HFFc6 (cell line): ENCODE measurements at places on chromosomes 2 and 18. TPM values are rescaled to one million over a fixed set of nuclear protein-coding genes. Genes with fewer than 3 reads are reported as not detected.
A peak's percentile ranks its signal among the peaks of the same experiment; 100 is the strongest.

DNA sequence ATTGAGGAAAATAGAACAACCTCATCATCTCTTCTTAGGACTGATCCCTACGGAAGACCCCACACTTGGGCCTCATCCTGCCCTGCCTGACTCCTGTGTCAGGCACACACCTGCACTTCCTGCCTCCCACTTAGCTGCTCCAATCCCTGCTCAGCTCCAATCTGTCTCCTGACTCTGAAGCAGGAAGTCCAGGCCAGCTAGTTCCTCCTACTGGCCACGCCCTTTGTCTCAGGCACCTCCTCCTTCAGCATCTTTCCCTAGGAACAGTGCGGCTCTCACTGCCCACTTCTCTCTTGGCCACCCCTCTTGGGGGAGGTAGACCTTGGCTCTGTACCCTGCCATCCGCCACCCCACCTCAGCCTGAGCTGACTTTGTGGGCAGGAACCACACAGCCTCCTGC lies 135.8 kb downstream of the CELF4 start:
- DNase-seq, result no peak

- no peak for DNase-seq
These were observed 37.3 kb downstream of the GREB1 start for GRCh38 chr2:11571170-11571569.

Gene EVX2
- total RNA-seq, result not detected in 3 replicates

DNA sequence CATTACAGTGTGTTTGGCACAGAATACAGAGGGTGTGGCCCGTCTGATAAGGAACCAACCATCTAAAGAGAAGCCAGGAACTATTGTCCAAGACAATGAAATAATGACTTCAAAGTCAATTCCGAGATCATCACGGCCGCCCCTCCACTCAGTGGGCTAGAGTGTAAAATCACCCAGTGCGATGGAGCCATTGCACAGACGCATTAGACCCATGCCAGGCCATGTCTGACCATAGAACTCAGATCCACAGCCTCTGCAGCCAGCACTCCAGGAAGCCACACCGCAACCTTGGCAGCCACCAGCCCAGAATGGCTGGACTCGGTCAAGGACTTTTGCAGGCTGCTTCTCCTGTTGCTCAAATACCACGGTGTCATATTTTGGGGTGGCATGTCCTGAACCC lies 835.7 kb downstream of the DCDC2C start:
- no peak for DNase-seq

DNA sequence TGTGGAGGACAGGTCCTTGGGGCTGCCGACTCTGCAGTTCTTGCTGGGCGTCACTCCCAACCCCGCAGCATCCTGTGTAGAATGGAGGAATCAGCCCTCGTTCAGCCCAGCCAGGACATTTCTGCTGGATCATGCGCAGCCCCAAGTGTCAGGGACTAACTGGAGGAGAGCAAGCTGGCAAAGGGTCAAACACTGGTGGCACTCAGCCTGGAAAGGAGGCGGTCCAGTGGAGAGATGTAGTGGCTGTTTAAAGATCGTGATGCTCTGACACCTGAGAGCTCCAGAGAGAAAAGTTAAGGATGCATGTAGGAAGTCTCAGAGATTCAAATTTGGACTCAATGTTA lies 63.6 kb upstream of the SH3RF3 start:
- no peak for DNase-seq

DNA sequence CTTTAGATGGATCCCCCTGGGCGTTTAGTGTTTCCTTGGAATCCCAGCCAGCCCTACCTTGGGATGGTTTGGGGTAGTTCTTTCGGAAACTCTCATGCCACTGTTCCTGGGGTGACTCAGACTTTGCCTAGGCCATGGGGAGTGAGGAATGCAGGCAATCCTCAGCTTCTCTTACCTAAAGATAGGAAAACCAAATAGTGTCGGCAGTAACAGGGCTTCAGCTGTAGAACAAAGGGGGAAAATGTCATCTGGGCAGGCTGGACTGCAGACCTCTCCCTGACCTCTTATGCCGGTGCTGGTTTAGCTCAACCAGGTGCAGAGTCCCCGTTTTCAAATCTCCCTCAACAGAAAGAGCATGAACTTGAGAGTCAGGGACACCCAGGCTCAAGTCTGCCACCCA lies 252.1 kb downstream of the TSN start:
- no peak for DNase-seq

Gene NYAP2
- total RNA-seq, result not detected in 3 replicates

DNA sequence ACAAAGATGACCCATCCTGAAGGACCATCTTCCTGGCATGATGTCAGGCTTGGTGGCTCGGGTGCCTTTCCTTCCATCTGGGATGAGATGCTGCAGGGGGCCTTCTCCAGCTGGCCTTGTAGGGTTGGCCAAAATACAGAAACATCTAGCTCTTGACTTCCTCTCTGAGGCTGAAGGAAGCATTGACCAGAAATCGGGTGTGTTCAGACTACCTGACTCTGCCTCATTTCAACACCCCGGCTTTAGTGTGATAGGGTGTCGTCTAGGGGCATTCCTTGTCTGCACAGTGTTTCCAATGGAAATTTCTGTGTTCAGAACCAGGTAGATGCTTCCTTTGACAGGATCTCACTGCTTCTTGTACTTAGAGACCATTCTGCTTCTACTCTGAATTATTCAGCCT lies 115.7 kb upstream of the SPRED2 start:
- DNase-seq, result no peak

DNA sequence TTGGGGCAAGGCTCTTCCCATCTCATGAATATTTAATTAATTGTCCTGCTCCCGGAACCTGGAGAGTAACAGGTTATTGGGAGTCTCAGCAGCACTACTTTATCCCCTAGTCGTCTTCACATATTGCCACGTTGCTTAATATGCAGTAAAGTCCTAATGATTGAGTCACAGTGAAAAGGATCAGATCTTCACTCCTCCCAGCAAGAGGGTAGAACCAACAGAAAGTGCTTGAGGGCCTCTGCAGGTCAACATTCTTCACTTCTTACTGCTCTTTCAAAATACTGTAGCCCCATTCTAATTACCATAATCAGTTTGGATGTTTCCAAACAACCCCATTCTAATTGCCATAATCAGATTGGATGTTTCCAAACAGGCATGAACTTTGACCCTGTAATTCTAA lies 801.0 kb downstream of the LRRTM4 start:
- DNase-seq, result no peak

DNA sequence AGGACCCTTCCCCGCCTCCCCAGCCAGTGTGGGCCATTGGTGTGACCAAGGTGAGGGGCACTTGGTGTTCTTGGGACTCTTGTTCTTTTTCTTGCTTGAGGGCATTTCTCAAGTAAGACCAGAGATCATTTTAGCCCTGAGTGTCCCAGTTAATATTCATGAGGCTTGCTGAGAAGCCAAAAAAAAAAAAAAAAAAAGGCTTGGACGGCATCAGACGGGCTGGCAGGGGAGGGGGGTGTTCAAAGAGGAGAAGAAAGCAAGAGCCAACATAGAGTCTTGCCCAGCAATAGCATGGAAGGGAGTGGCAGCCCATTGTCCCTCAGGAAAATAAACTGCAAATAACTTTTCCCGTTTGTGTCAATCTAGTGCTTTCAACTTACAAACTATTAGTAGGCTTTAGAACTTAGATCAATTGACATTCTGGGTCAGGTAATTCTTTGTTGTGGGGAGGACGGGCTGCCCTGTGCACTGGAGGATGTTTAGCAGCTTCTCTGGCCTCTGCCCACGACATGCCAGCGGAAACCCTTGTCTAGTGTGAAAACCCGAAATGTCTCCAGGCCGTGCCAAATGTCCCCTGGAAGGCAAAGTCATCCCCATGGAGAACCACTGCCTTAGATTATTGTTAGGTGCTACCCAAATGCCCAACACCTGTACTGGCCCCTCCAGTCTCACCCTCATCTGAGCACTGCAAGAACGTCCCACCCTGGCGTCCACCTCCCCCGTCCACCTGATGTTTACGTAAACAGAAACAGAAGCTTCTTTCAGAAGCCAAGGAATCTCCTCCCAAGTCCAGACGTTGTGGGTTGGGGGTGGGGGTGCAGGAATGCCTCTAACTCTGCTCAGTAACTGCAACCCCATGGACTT lies 163.4 kb downstream of the BCL2 start:
- DNase-seq, result no peak

- peak; percentile 72 for DNase-seq
These were observed 22.4 kb upstream of the CD28 start for GRCh38 chr2:203683932-203684556.

GRCh38 chr2:11129598-11130449 lies 25.4 kb upstream of the SLC66A3 start:
- no peak for DNase-seq

GRCh38 chr2:74540291-74540690 lies 10.6 kb downstream of the HTRA2 start:
- DNase-seq, result no peak

DNA sequence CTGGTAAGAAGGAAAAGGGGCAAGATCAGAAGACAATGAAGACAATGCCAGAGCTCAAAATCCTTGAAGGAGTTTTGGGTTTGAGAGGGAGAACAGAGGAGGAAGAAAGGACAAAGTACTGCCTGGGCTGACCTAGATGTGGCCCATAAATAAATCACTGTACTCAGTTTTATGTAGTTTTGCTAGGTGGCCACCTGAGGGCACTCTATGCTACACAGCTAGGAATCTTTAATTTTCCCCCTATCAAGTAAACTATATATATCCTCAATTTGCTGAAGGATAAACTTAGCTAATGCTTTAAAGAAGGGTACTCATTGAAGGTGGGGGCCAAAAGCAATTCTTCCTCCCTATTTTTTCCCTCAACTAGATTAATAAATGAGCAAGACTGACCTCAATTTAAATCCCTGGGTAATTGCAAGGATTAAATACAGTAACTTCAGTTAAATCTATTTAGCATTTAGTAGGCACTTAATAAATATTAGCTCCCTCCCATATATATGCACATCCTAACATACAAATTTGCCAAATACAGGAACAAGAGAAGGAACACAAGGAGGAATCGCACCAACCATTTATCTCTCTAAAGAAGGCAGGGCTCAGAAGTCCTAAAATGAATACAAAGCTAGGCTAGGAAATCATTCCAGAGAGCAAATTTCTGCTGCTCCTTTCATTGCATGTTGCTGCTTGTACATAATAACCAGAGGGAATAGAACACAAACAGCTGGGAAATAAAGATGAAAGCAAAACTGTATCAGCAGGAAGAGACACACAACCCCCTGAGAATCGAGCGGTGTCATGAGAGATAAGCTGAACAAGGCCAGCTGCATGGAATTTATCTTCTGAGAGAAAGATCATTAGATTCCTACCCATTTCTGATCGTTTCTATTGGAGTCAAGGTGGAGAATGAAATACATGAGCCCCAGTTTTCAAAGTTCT lies 540.1 kb downstream of the NRXN1 start:
- DNase-seq, result peak; percentile 6

GRCh38 chr2:182672466-182673165 lies 43.4 kb upstream of the DNAJC10 start:
- DNase-seq, result peak; percentile 56

Gene HOXD3
- total RNA-seq, result not detected in 2 replicates

Gene LONRF2
- not detected in 3 replicates for total RNA-seq

GRCh38 chr2:73084971-73085370 lies 13.5 kb upstream of the SFXN5 start:
- no peak for DNase-seq

DNA sequence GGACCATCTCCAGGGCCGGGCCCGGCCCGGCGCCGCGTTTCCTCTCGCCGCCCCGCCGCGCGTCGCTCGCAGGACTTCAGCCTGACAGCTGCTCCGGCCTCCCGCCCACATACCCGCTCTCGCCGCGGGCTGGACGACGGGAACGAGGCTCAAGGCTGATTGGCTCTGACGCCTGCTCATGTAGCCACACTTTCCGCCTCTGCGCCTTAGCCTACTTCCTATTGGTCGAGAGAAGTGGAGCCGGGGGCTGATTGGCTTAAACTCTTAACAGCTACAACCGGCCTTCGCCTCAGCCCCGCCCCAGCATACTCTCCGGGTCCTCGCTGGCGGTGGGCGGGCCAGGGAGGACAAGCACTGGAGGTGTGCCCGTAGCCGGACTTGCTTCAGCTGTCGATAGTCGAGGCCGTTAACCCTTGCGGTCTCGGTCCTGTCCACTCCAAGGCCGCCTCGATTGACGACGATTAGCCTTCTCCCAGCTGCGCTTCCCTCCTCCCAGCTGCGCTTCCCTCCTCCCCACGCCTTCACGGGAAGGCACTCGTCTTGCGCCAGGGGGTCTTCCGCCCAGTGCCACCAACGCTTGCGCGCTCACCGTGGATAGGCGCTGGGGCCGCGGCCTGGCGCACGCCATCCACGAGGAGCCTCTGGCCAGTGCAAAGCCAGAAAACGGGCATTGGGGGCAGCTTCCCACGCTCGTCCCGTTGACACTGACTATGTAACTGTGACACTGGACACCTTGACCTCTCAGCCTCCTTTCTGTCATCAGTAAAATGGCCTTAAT lies at the start of gene PRADC1:
TSS of gene PRADC1 (minus strand) at position 86 of the 778 bp plus-strand sequence. CDS start at position 7, 79 bp downstream.
- peak; percentile 100 for DNase-seq

GRCh38 chr2:31442376-31442775 lies 27.8 kb upstream of the XDH start:
- no peak for DNase-seq

Gene ALPP
- not detected in 2 replicates for total RNA-seq

GRCh38 chr2:144120487-144120886 lies 399.4 kb downstream of the ZEB2 start:
- DNase-seq, result no peak

Gene PLGLB1
- total RNA-seq, result 0.39 TPM in 1 of 3 replicates, not detected in the others

Gene C1D
- 17.8 to 19.9 TPM (median 19.7 TPM) in 3 replicates for total RNA-seq

Gene GCKR
- not detected in 3 replicates for total RNA-seq

Gene ZNF892
- total RNA-seq, result 0.58 to 0.67 TPM (median 0.60 TPM) in 3 replicates

Gene ICA1L
- total RNA-seq, result 2.5 to 2.8 TPM (median 2.5 TPM) in 3 replicates

GRCh38 chr2:24744356-24744755 lies 48.8 kb downstream of the PTRHD1 start:
- DNase-seq, result no peak

Gene ACADL
- not detected in 2 replicates for total RNA-seq

GRCh38 chr2:134900151-134900550 lies 18.5 kb upstream of the CCNT2 start:
- peak; percentile 14 for DNase-seq

- DNase-seq, result no peak
These were observed 965.6 kb upstream of the NRXN1 start for GRCh38 chr2:51997571-51997970.

Gene LOXHD1
- total RNA-seq, result not detected in 3 replicates

- DNase-seq, result no peak
These were observed 68.3 kb downstream of the MARCO start for GRCh38 chr2:119010336-119010735.

Gene LINC00305
- total RNA-seq, result not detected in 3 replicates

DNA sequence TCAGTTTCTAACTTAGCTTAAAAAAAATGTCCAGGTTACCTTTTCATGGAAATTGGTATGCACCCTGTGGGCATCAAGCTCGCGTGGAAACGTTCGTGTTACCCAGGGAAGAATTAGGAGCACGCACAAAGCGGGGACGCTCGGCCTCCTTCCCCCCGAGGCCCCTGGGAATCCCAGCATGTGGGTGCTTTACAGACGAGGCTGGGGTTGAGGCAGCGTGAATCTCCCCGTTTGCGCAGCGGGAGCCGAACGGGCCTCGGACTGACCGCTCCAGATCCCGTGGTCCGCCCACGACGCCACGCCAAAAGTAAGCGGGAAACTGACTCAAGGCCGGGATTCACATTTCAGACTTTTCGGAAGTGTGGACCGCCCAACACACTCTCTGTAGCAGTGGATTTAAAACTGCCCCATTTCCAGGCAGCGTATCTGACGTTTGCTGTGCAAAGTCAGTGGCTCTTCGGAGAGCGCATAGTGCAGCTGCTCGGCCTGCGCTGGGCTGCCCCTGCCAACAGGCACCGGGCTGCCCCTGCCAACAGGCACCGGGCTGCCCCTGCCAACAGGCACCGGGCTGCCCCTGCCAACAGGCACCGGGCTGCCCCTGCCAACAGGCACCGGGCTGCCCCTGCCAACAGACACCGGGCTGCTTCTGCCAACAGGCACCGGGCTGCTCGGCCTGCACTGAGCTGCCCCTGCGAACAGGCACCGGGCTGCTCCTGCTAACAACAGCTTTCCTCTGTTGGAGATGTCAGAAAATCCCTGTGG lies 49.7 kb downstream of the SH3YL1 start:
- DNase-seq, result no peak
